ENCODE measurements at places on chromosomes 6 and 20. TPM values are rescaled to one million over a fixed set of nuclear protein-coding genes. Genes with fewer than 3 reads are reported as not detected.

The LAMP5 gene
- 0.32 TPM for total RNA-seq

The RNF39 gene
- 0.93 TPM for total RNA-seq

The CCDC170 gene
- total RNA-seq: 0.77 TPM

The TAP2 gene
- total RNA-seq: 95.1 TPM

The MCM3 gene
- 117 TPM for total RNA-seq

Measured in colonic mucosa (tissue), 4 donors.